Hypothalamus (tissue), 51 donors: ENCODE measurements at places on chromosomes 16 and 17.

DNA sequence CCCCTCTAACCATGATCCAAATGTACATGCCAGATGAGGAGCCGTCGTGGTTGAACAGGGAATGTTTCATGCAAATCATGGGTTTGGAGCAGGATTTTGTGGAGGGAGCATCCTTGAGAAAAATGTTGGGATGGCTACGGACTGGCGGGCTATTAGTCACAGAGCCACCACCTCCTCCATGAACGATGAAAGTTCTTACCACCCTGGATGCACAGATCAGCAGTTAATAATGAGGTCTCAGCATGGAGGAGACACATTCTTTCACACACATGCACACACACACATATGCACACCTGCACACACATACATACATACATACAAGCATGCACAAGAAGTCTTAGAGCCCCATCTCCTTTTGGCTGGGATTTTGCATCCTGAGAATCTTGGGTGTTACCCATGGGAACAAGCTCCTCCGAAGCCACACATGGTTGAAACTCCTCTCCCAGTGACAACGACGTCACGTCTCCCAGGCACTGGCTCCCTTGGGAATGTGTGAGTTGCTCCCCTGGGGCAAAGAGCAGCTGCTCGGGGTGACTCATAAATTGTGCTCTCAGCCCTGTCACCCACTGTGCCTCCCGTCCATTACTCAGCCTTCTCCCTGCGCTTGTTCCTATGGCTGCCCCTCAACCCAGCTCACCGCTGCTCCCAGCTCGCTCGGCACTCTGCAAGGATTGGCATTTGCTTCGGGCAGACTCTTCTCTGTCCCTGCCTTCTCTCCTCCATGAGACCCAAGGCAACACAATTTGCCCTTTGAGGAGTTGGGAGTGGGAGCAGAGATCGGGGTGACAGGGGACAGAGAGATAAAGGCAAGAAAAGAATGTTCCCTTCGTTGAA lies 344.6 kb downstream of the SOX9 start:
- DNase-seq: no peak

- DNase-seq: no peak
Observed at GRCh38 chr17:43772877-43773648, 5.7 kb downstream of the DUSP3 start.

DNA sequence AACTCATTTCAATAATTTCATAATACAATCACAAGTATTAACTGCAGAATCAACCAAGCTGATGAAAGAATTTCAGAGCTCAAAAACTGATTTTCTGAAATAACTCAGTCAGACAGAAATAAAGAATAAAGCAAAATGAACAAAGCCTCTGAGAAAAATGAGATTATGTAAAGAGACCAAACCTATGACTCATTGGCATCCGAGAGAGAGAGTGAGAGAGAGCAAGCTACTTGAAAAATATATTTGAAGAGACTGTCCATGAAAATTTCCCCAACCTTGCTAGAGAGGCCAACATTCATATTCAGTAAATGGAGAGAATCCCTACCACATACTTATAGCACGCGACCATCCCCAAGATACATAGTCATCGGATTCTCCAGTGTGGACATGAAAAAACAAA lies 1376.4 kb downstream of the CDH11 start:
- DNase-seq: no peak

- DNase-seq: no peak
Observed at GRCh38 chr16:86739808-86740207, 161.5 kb downstream of the FOXL1 start.

DNA sequence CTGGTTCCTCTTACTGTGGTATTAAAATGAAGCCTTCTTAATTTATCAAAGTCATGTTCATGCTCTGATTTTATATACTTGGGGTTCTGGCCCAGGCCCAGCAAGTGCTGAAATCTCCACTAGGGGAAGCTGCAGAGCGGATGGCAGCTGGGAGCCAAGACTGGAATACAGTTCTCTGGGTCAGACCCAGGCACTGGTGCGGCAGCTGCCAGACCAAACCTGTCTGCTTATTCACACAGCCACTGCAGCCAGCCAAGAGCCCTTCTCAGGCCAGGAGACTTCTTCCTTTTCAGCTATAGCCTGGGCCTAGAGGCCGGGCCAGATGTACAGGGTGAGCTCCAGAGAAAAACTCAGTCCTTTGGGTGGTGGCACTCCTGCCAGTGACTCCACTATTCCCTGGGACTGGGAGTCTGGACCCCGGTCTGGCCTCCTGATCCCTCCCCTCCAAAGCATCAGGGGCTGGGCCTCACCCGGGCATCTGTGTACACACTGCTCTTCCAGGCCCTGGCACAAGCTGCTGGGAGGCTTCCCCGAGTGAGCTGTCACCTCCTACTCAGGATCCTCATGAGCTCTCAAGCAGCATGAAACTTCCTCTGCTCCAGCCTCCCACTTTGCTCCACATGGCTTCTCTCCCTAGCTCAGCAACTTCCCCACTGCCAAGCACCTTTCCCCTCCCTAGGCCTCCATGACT lies 24.4 kb downstream of the ATP6V0D1 start:
- peak; percentile 26 for DNase-seq

- DNase-seq: peak; percentile 33
Observed at GRCh38 chr16:24670623-24671454, 58.6 kb upstream of the TNRC6A start.

GRCh38 chr17:41823580-41823979 lies 10.8 kb downstream of the FKBP10 start:
- DNase-seq: no peak

DNA sequence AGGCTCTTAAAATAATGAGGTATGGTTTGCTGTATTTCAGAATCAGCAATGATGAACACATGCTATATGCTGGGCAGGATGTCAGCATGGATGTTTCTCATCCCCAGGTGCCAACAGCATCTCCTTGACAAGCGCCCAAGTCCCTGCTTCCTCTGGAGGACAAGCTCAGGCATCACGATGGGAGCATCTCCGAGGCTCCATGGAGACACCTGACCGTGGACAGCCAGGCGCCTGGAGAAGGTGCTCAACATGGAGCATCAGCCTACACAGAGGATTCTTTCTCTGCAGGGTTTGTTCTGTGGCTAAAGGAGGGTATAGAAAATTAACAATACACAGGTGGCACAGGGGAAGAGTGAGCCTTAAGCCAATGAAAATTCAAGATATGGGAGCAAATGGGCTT lies 72.1 kb downstream of the SLC5A11 start:
- no peak for DNase-seq

DNA sequence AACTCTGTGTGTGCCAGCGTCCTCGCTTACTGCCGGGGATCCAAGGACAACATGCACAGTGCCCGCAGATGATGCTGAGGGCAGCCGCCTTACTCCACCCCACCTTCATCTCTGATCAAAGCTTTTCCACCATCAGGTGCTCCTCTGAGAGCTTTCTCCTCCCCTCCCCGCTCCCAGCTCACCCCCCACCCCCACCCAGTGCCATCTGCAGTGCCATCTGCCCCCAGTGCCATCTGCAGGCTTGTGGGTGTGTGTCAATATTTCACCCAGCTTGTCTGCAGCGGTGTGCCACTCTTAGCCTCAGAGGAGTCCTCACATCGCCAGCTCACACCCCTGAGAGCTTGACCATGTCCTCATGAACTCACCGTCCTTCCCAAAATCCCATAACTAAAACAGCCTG lies 98.2 kb upstream of the NOL11 start:
- no peak for DNase-seq

- no peak for DNase-seq
Observed at GRCh38 chr17:42072323-42073187, 22.2 kb upstream of the C17orf113 start.

DNA sequence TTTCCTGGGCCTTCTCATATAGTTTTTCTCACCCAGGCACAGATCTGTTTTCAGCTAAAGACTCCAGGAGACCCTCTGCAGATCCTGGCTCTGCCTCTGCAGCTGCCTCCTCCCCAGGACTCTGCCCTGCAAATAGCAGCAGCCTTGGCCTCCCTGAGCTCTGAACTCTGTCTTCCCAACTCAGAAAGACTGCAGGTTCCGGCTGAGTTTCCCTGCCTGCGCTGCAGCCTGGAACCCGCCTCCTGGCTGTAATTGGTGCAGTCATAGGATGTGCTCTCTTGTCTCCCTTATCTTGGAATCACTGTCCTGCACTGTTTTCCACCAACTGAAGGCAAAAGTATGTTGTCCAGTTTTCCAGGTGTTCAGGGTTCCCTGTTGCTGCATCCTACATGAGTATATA lies 14.3 kb upstream of the DNASE1 start:
- no peak for DNase-seq
